ENCODE measurements at places on chromosomes 7 and 10. TPM values are rescaled to one million over a fixed set of nuclear protein-coding genes. Genes with fewer than 3 reads are reported as not detected.

Gene MYO1G
- 0.07 TPM for total RNA-seq

Gene GJC3
- not detected for total RNA-seq

Gene GPC2
- total RNA-seq: 1.0 TPM

Gene MKI67
- total RNA-seq: 7.4 TPM
